ENCODE measurements at places on chromosomes 1 and 21.

DNA sequence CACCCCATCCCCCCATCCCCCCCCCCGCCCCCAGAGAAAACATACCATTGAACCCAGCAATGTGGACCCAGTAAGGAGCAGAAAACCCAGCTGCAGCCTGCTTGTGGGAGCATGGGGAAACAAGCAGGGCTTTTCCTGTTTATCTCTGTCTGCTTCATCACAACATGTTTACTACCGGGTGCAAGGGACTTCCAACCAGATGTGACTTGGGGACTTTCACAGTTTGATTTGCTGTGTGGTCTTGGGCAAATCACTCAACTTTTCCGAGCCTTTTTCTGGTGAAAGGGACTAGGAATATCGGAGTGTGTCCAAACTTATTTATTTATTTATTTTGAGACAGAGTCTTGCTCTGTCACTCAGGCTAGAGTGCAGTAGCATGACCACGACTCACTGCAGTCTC, 3.2 kb downstream of the TMCC2 start:
- DNase-seq = no peak

GRCh38 chr1:15412175-15412800, 2.6 kb downstream of the EFHD2 start:
- DNase-seq = no peak

GRCh38 chr1:6750490-6750889, 34.8 kb upstream of the CAMTA1 start:
- DNase-seq = no peak

DNA sequence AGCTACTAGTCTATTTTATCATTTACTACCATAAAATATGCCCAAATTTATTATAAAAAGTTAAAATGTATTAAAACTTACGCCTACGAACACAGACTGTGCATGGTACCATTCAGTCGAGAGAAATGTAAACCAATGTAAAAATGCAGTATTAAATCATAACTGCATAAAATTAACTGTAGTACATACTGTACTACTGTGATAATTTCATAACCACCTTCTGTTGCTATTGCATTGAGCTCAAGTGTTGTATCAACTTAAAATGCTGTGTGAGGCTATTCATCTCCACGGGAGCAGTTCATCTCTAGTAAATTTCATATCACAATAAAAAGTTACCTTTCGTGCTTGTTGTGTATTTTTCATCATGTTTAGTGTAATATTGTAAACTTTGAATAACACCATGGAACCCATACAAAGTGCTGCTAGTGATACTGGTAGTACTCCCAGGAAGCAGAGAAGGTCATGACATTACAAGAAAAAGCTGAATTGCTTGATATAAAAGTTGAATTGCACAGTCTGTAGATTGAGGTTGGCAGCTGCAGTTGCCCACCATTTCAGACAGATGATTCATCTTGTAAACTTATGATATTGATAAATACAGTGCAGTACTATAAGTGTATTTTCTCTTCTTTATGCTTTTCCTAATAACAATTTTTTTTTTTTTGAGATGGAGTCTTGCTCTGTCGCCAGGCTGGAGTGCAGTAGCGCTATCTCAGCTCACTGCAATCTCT, 19.0 kb upstream of the CENPF start:
- DNase-seq = no peak

DNA sequence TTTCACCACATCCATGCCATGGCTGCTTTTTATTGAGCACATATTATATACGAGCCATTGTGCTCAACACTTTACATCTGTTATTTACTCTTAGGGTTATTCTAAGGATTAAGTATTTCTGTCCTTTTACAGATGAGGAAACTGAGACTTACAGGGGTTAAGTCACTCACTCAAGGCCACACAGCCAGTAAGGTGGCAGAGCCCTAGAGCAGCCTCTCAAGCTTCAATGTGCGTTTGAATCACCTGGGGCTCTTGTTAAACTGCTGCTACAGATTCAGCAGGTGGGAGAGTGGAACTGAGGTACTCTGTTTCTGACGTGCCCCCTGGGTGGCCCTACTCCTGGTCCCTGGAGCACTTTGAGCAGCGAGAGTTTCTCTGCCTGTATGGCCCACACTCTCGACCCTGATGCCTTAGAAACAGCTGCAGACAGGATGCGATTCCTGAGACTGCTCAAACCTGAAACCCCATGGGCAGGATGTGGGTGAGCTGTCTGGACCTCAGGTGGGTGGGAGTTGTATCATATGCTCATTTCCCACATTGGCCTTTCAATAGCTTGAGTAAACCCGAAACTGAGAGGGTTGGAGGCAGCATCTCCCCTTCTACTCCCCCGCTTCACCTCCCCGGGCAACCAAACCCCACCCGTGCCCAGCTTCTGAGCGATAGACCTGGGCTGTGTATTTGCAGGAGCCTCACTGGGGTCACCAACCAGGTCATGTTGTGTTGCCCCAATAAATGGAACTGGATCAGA, 59.3 kb downstream of the MAN1C1 start:
- DNase-seq = no peak

DNA sequence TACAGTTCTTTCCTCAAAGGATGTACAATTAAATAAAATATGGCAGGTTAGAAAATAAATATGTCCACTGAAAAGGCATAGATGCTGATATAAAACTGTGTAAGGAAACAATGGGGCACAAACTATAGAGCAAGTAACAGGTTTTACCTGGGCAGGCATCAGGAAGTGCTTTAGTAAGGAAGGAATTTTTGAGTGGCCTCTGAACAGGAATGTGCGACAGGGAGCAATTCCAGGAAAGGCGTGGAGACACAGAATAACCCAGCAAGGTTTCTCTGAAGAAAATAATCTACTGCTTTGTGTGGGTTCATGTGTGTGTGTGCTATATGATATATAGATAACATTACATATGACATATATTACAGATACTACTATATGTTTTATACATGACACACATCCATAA, 128.4 kb downstream of the RGS21 start:
- DNase-seq = no peak

GRCh38 chr1:155091071-155092051, 12.7 kb downstream of the EFNA3 start:
- peak; percentile 68 for DNase-seq

- no peak for DNase-seq
Observed at GRCh38 chr1:43908226-43908625, 25.4 kb upstream of the ARTN start.

All from H1 (cell line).